Suppressor macrophage treated with lipopolysaccharide for 1 hour (primary cell): ENCODE measurements at places on chromosomes 5 and 9.

DNA sequence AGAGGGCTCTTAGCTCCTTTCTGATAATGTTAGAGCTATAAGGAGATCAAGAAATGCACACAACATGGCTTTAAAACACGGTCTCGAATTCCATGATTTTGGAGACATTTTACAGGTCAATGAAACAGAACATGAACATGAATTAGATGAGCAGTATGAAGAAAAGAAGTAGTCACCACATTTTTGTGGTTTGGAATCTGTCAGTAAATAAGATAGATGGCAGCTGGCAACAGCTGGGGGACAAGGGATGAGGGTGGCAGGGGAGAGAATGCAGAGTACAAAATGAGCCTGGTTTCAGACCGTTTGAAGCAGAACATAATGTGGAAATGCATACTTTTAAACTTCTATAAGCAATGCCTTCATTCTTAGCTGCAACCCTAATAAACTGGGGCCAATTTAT lies 107.1 kb downstream of the OXCT1 start:
- no peak for DNase-seq

- peak; percentile 45 for DNase-seq
Measured at GRCh38 chr9:89655056-89655989, 50.5 kb downstream of the GADD45G start.

- no peak for DNase-seq
Measured at GRCh38 chr5:181242031-181242451, 1.7 kb downstream of the RACK1 start.

DNA sequence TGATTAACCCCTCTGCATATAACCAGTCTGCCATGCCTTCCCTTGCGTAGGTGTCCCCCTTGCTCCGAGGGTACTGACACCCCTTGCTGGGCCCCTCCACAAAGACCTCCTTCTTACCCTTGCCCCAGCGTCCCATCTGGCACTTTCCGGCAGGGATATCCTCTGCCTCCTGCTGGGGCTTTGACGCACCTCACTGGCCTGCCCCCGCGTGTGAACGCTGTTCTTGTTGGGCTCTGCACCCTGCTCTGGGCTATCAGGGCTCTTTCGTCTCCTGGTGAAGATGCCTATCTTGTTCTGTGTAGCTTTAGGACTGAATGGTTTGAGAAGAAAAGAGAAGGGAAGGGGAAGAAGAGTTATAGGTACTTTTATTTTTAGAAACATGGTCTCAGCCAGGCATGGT lies 53.0 kb downstream of the SUB1 start:
- no peak for DNase-seq

DNA sequence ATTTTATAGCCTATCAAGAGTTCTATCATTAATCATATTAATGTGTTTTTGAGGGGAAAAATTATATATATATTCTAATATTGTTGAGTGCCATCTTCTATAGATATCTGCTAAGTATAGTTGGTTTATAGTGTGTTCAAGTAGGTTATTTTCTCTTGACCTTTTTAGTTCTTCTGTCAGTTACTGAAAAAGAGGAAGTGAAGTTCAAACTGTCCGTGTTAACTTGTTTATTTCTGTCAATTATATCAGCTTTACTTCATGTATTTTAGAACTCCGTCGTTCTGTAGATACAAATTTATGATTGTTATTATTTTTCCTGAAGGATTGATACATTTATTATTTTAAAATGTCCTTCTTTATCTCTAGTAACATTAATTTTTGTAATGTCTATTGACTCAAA lies 1209.1 kb downstream of the CDH12 start:
- DNase-seq, result no peak

DNA sequence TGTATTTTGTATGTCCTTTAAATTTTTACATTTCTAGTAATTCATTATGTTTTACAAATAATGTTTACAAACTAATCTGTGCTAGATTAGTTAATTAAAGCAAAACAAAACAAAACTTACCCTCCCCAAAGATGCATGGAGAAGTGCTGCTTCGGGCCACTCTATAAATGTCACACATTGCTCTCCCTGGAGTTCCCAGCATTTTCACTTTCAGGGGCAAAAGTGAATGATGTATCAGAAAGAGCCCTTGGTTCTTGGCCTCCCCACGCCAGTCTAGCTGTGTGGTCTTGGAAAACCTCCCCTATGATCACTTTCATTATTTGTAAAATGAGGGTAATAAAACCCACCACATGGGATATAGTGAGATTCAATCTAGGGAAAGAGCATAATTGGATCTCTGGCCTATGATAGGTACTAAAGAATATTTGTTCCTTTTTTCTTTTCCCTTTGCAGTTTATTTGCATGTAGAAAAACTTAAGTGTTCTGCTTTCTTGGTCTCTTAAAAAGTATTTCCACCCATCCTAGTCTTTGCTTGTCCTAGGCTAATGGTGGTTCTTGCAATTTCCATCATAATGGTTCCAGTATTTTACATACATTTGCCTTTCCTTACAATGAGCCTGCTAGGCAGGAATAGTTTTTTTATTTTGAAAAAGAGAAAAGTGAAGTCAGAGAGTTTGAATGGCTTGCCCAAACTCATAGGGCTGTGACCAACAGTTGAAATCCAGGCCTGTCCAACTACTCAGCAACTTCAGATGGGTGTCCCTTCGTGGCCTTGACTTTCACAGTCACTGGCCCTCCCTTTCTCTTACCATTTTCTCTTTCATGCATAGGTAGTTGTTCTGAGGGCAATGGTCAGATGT lies 184.5 kb upstream of the KLF4 start:
- peak; percentile 31 for DNase-seq

DNA sequence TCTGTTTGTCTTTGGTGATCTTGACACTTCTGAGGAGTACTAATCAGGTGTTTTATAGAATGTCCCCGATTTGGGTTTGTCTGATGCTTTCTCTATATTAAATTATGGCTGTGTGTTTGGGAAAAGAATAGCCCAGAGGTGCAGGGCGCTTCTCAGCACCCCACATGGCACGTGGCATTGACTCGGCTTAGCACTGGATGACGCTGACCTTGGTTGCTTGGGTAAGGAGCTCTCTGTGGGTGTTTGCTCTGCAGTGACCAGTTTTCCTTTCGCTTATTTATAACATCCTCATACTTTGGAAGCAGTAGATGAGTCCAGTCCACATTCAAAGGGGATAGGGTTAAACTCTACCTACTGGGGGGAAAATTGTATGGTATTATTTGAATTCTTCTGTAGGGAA lies 12.5 kb upstream of the FAM120AOS start:
- DNase-seq, result peak; percentile 55

DNA sequence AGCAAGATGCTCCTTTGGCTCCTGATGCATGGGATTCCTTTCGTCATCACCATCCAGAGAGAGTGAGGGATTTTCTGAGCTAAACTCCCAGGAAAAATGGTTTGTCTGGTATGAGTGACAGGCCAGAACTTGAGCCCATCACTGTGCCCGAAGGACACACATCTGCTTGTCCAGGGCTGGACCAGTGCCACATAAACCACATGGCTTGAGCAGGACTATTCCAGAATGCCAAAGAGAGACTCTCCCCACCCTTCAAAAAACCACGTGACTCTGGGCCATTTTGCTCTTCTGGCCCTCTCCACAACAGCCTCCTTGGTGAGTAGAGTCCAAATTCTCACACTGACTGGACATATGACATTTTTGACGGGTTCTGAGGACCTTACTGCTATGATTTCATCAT lies 46.4 kb upstream of the SHC3 start:
- DNase-seq, result no peak

- no peak for DNase-seq
Measured at GRCh38 chr5:125267636-125268248, 521.3 kb upstream of the ZNF608 start.

GRCh38 chr5:106019261-106019660 lies 1651.5 kb downstream of the EFNA5 start:
- no peak for DNase-seq

DNA sequence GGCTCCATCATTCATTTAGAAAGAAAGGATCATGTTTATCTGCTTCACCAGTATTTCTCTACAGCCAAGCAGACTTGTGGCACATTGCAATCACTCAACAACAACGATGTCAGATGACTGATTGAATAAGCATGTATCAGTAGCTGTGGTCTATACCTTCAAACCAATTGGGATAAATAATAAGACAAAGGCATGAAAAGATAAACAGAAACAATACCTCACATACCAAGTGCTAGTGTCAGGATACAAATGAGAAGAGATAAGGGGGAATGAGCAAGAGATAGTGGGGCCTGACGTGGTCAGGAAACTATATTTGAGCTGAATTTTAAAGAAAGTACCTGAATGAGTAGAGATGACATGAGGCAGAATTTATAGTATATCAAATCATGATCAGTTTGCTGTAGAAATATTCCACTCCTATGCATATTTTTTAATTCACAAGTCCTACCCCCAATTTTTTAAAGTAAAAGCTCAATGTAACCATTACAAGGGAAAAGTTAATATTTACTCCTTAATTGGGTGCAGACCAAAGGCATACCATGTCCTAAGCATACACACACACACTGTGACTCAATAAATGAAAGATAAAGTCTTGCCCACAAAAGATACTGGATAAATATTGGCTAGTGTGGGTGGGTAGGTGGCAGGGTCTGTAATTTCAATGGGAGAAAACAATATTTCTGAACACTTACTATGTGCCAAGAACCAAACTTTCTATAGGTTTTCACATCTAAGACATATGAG lies 284.5 kb downstream of the SPOCK1 start:
- no peak for DNase-seq

GRCh38 chr5:8418049-8418426 lies 549.1 kb downstream of the MTRR start:
- DNase-seq, result no peak

DNA sequence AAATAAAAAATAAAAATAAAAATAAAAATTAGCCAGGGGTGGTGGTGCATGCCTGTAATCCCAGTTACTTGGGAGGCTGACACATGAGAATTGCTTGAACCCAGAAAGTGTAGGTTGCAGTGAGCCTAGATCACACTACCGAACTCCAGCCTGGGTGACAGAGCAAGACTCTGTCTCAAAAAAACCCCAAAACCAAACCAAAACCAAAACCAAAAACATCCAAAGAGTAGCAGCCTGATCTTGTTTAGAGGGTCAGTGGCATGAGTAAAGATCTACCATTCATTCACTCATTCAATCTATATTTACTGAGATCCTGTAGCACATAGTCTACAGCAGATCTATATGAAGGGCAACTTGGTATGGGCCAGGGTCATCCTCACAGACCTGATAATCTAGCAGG lies 202.4 kb downstream of the MAPKAP1 start:
- no peak for DNase-seq

GRCh38 chr5:107580889-107581820 lies 89.6 kb downstream of the EFNA5 start:
- no peak for DNase-seq

DNA sequence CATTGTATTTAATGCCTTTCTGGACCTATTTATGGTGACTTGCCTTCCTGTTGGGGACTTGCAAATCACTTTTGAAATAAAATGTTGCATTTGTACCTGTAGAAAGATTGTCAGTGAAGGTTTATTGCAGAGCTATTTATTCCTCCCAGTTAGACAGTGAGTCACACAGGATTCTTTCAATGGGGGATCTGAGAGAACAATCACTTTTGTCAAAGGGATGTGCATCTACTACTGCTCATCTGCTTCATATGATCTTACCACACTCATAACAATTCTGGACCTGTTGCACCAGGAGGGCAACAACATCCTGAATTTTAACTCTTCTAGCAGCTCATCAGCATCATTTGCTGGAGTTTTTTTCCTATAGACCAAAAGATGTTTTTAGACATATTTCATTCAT lies 66.8 kb downstream of the FBXL7 start:
- no peak for DNase-seq

- DNase-seq, result no peak
Measured at GRCh38 chr5:72108202-72109061, 1.2 kb downstream of the MAP1B start.
